ENCODE measurements at places on chromosomes 1 and 21.

DNA sequence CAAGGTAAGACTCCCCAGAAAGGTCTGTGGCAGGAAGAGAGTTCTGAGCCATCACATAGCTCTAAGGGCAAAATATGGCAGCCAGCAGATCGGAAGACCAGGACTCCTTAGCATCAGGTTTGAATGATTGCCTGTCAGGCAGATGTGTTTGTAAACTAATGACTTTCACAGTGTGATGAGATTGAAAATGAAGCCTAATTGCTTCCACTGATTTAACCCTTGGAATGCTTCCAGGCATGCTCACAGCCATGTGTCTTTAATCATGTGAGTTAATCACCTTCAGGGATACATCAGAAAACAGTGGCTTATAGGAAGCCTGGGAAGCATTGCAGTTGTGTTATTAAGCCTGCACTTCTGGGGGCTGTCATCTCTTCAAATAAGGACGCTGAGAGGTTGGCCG lies 82.8 kb downstream of the LRRC53 start:
- no peak for DNase-seq

DNA sequence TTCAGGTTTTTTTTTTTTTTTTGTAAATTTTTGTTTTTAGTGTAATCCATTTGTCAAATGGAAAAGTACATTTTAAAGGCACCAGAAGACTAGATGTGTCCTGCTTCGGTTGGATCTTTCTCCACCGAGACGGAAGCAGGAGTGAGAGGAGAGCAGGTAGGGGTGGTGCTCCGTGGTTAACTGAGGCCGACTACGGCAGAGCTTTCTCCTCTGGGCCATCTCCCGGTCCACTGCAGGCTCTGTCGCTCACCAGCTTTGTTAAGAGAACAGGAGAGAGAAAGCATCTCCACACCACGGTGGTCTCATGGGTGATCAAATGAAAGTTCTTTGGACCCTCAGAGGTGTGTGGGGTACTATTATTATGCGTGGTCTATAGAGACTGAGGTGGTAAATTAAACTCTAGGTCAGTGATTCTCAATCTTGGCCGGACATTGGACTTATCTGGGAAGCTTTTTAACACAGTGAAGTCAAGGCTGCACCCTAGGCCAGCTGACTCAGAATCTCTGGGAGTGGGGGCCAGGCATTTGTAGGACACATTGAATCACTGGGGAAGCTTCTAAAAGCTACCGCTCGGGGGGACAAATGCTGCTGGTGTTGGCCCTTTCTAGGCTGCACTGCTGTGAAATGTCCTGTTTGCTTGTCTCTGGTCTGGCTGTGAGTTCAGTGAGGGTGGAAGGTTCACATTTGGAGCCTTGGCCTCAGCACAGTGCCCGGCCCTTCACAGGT lies 25.0 kb downstream of the ABCA4 start:
- peak; percentile 68 for DNase-seq

GRCh38 chr1:35047188-35047858 lies 15.6 kb upstream of the ZMYM6 start:
- DNase-seq: peak; percentile 95

GRCh38 chr1:207861442-207862177 lies 49.3 kb downstream of the CD34 start:
- no peak for DNase-seq

DNA sequence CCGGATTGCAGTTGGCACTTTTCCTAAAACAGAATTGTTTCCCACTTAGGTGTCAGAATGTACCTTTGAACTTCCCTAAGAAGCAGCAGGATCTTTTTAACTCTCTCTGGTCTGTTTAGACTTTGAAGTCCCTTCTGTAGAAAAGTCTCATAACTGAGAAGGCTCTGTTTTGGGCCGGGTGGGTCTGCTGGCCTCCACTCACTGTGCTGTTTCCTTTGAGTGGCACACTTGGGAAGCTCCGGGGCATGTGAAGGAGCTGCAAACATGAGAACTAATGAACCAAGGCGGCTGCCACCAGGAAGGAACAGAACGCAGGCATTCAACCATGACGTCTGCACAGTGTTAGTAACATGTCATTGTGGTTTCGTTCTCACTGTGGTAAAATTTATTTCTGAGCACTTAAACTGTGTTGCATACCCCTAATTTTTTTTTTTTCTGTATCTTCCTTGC lies 19.5 kb upstream of the NCMAP start:
- peak; percentile 71 for DNase-seq

DNA sequence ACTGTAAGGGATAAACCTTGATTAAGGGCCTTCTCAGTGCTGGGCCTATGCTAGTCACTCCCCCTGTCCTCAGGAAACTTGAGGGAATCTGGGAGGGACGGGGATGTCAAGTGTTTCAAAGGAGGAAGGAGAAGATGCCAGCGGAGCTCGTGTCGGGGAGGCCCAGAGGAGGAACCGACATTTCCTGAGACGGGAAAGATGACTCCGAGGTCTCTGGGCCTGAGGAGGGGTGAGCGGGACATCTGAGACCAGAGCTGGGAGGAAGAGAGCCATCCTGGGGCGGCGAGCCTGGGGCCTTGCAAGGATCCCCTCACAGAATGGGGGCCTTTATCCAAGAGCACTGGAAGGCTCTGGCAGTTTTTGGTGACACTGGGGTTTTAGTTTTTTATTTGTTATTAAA lies 10.4 kb downstream of the SLC66A1 start:
- DNase-seq: no peak

DNA sequence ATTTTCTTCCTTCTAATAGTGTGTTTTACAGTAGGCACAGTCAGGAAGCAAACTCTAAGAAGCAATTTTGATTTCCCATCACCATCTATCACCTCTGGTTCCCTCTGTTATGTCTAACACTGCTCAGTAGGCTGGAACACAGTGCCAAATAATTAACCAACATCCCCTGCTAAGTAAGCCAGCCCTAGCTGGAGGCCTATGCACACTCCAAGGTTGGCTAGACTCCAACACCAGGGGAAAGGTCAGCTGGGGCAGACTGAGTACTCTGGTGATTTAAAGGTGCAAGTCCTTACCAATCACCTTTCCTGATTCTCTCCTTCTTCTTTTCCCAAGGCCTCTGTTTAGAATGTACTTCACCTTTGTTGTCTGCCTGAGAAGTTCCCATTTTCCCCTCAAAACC lies 46.5 kb upstream of the BEND5 start:
- DNase-seq: no peak

DNA sequence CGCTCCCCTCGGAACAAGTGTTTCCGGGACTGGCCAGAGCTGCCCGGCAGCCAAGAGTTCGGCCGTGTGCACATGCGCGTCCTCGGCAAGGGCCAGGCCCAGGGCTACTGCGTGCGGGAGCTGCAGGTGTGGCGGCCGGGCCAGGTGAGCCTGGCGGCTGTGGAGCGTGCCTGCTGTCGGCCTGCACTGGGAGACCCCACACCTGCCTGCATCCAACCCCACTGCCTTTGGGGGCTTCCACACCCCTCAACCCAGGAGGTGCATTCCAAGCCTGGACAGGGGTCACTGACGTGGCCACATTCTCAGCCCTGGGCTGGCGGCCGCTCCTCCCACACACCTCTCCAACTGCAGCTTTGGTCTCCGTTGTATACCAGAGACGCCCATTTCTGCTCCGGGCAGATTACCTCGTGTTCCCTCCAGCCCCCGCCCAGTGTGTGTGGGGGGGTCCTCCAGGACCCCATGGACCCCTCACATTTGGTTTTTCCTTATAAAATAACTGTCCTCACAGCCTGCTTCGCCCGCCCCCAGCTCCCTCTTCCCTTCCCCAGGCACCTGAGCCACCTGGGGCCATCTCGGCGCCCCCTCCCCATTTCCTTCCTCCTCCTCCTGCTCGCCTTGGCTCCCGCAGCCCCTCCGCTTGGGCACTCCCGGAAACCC lies 6.1 kb downstream of the RNF223 start:
- no peak for DNase-seq

DNA sequence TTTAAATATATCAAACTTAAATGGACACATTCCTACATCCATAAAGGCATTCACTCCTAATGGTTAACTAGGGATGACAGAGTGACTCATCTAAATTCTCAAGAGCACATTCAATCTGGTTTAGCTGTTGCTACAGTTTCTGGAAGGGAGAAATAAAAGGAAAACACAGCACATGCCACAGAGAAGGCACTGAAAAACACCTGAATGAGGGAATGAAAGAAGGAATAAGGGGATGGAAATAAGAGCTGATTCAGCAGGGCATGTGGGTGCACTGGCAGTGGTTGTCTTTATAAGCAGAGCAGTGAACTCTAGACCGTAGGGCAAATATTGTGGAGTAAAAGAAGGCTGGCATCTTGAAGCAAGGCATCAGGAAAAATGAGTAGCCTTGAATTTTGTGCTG lies 79.3 kb downstream of the LHX4 start:
- DNase-seq: peak; percentile 74

GRCh38 chr21:16180614-16181013 lies 450.8 kb downstream of the USP25 start:
- no peak for DNase-seq

- DNase-seq: no peak
Measured at GRCh38 chr1:158251163-158251562, 3.1 kb upstream of the CD1A start.

Measured in IMR-90 (cell line).